ENCODE measurements at places on chromosomes 7 and 10.

DNA sequence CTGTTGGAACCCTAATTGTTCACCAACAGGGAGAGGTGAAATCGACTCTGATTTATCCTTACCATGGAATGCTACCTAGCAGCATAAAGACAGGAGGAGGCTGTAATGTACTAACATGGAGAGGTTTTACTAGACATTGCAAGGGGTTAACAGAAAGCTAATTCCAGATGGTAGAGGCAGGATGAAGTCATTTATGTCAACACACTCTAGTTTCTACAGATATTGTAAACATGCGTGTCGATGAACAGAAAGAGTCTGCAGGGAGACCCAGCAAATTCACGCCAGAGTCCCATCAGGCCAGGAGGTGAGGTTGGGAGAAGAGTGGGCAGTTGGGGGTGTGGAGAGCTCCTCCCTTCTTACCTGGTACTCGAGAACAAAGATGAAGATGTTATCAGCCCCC lies 7.0 kb downstream of the NPC1L1 start:
- no peak for DNase-seq

GRCh38 chr10:31148951-31149350 lies 117.3 kb upstream of the ZNF438 start:
- DNase-seq, result no peak

DNA sequence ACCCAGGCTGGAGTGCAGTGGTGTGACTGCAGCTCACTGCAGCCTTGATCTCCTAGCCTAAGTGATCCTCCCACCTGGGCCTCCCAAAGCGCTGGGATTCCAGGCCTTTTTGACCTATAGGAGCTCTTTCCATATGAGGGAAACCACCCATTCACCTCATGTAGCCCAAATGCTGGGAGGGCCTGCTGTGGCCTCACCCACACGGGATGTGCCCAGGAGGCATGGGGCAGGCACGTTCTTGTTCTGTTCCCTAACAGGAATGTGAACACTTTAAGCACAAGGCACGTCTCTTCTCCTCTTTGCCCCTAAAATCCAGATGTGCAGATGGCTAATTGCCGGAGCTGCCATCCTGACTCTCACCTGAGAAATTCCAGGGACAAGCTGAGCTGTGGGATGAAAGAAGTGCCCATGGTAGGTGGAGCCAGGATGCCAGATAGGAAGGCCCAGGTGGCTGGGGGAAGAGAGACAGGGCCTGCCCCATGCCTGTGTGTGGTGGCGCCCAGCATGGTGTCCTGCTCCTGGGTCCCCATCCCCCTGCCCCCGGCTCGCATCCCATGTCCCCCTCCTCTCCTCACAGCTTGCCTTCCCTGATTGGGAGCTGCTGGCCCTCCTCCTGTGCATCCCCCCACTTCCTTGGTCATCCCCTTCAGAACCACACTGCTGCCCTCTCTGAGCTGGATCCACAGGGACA lies 17.3 kb downstream of the CAMK2B start:
- DNase-seq, result no peak

DNA sequence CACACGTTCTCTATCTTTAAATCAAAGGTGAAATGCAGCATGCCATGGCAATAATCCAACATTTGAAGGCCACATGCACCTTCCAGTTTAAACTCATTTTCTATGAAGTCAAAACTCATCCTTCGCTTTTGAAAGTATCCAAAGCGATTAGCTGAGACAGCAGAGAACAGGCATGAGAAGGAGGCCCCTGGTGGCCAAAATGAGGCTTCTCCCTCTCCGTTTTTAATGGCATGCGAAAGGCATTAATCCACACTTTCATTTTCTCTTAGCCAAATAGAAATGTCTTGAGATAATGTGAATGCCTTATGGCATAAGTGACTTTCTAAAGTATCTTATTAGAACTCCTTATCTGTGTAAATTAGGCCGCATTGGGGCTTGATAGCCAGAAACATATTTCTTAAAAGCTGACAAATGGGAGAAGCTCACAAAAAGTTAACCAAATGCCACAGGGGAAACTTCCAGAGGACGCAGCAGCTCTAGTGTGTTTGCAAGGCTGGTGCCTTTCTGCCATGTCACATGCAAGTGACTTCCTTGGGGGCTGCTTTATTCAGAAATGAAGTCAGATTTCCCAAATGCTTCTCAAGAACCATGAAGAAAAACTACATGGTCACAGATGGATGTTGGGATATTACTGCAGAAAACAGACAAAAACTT lies 1189.6 kb downstream of the SORCS1 start:
- no peak for DNase-seq

GRCh38 chr10:89301232-89301631 lies 614 bp upstream of the IFIT2 start:
- no peak for DNase-seq

DNA sequence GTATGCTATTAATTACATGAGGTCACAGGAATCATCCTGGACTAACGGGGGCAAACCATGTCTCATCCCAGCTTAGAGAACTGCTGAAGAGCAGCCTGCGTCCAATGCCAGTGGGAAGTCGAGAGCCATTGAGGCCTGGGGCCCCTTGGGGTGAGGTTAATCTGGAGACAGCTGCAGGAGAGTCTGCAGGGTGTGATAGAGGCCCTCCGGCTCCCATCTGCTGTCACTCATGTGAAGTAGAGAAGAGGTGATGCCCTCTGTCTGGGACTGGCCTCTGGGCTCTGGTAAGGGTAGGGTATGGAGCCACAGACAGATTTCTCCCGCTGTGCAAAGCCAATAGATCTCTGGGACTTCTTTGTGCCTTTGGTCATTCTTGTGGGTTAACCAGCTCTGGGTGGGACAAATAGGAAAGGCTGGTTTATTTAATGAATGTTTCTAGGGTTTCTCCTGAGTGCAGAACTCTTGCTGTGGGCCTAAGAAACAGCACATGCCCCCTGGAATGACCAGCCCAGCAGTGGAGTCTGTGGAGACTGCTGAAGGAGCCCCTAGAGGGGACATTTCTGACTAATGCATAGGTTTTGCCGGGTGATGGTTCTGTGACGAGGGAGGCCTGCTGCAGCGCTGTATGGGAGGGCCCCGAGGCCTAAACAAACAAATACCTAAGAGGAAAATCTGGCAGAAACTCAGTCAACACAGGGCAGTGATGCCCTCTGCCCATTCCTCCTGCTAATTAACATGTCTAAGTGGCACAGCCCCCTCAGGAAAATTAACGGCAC lies 34.5 kb downstream of the CRHR2 start:
- no peak for DNase-seq

GRCh38 chr10:130231251-130231741 lies 95.1 kb downstream of the GLRX3 start:
- no peak for DNase-seq

- DNase-seq, result no peak
Measured at GRCh38 chr10:57018452-57018851, 657.4 kb upstream of the ZWINT start.

- DNase-seq, result no peak
Measured at GRCh38 chr10:52105301-52105700, 208.8 kb upstream of the DKK1 start.

Measured in anterior cingulate cortex (tissue), 58 donors.